ENCODE measurements at places on chromosomes 6 and 20.

GRCh38 chr6:157358287-157358686 lies 22.7 kb upstream of the ZDHHC14 start:
- no peak for DNase-seq

DNA sequence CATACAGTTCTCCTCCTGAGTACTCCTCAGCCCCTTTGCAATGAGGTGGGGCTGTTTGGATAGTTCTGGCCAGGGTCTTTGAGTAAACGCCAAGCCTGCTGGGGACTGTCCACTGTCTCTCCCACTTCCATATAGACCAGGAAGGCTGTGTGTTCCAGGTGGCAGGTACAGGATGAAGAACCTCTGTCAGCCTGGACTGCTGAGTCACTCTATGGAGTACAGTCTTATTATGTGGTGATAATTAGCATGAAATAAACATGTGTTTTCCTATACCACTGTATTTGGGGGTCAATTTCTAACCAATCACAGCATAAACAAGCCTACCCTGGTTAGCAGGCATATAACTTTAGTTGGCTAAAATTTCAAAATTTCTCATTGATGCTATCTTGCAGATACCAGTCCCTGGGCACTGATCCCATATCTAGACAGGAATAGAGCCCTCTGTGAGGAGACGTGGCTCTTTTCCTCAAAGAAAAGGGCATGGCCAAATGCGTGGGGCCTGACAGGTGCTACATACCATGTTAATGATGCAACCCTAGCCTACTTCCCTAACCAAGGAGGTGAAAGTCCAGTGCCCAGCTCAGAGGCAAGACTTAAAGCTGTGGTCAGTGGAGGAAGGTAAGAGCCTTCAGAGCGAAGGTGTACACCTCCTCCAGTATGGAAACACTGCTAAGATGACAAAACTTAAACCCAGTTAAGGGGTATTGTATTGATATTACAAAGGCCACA lies 4.5 kb upstream of the ALDH8A1 start:
- DNase-seq: no peak

DNA sequence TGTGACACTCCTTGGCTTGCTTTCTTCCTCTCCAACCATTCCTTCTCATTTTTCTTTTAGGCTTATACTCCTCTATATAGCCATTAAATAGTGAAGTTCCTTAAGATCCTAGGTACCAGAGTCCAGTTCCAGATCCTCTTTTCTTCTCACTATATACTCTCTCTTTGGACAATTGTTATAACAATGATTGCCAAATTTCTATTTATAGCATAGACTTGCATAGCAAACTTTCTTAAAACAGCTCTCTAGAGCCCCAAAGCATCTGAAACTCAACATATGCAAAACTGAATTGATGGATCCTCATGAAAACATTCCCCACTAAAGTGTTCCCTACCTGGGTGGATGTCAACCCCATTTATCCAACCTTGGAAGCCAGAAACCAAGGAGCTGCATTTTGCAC lies 13.4 kb downstream of the PHIP start:
- DNase-seq: no peak

DNA sequence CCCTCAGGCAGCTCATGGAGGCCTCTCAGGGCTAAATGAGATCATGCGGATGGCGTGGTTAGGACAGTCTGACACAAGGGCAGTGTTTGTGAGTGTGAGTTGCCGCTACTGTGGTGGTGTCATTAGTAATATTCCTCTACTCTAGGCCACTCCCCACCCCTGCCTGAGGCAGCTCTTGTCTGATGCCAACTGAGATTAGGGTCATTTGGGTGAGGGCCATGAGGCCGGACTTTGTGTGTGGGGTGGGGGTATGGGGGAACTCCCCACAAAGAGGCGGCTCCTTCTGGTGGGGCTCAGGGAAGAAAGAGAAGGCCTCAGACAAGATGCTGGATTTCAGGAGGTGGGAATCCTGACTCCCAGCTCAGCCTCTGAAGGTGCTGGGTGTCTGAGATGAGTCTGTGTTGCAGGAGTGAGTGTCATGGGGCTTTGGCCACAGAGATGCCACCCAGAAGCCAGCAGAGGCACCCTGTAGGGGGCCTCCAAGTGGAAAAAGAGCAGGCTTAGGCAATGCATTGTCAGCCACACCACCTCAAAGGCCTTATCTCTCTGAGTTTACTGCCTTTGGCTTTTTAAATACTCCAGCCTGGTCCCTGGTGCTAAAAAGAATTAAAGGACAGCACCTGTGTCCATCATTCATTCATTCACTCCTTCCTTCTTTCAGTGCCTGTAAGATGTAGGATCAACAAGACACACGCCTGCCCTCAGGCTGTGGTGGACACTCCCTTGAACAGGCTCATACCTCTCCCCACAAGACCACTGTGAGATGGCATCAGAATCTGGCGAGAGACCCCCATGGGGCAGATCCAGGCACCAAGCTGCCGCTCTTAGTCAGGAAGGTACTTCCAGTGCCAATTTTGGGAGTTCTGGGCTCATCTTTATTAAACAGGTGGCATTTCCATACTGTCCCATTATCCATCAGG lies 175.2 kb downstream of the MRPL14 start:
- DNase-seq: no peak

GRCh38 chr6:34587325-34587724 lies 31.2 kb upstream of the SPDEF start:
- DNase-seq: peak; percentile 21

GRCh38 chr6:75922226-75922625 lies 150.2 kb downstream of the IMPG1 start:
- DNase-seq: no peak

- no peak for DNase-seq
Observed at GRCh38 chr6:143059663-143060353, 881 bp upstream of the AIG1 start.

GRCh38 chr20:50843331-50844276 lies 48.7 kb downstream of the BCAS4 start:
- DNase-seq: no peak

GRCh38 chr6:145090801-145091585 lies 644.3 kb downstream of the EPM2A start:
- DNase-seq: no peak

- DNase-seq: no peak
Observed at GRCh38 chr6:98880486-98880885, 46.1 kb downstream of the POU3F2 start.

DNA sequence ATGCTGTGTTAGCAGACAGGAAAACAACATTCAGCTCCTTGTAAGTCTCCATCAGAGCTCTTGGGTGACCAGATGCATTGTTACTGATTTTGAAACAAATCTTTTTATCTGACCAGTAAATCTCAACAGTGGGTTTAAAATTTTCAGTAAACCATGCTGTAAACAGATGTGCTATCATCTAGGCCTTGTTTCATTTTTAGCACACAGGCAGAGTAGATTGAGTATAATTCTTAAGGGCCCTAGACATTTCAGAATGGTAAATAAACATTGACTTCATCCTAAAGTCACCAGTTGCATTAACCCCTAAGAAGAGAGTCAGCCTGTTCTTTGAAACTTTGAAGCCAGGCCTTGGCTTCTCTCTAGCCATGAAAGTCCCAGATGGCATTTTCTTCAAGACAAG lies 237.2 kb upstream of the BMP2 start:
- DNase-seq: no peak

GRCh38 chr20:41330343-41330720 lies 10.3 kb upstream of the LPIN3 start:
- DNase-seq: no peak

DNA sequence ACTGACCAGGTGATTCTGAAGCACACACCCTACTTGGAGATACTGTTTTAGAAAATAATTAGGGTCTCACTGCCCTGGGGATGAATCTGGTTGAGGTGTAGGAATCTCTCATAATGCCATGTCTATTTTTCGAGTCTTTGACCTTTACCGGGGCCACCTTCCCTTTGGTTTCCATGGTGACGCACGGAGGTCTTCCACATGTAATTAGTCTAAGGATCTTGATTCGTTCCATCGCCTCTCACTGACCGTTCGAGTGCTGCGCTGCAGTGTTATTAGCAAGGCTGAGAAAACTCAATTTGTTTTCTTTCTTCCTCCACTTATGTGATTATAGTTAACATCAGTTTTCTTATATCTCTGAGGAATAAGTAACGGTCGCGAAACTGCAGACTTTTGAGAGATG lies 144.3 kb upstream of the SPACA1 start:
- no peak for DNase-seq

GRCh38 chr6:32742374-32742773 lies 1.2 kb downstream of the HLA-DQA2 start:
- DNase-seq: no peak

GRCh38 chr20:16040742-16041141 lies 532.5 kb downstream of the KIF16B start:
- DNase-seq: no peak

Measured in COR-L47 (cell line).